ENCODE measurements at places on chromosomes 16 and 17.

DNA sequence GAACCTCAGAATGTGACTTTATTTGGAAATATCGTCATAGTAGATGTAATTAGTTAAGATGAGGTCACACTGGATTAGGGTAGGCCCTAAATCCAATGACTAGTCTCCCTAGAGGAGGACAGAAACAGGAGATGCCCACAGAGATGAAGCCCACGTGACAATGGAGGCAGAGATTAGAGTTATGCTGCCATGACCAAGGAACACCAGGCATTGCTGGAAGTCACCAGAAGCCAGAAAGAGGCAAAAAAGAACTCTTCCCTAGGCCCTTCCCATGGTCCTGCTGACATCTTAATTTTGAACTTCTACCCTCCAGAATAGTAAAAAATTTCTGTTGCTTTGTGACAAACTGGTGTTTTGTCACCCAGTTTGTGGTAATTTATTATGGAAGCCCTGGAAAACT lies 49.6 kb downstream of the IKZF3 start:
- no peak for DNase-seq

- DNase-seq = no peak
Observed at GRCh38 chr16:66115373-66115772, 251.1 kb upstream of the CDH5 start.

GRCh38 chr17:38900978-38901656 lies 24.3 kb upstream of the LASP1NB start:
- DNase-seq = no peak

GRCh38 chr16:57167538-57167937 lies 18.3 kb downstream of the PSME3IP1 start:
- no peak for DNase-seq

DNA sequence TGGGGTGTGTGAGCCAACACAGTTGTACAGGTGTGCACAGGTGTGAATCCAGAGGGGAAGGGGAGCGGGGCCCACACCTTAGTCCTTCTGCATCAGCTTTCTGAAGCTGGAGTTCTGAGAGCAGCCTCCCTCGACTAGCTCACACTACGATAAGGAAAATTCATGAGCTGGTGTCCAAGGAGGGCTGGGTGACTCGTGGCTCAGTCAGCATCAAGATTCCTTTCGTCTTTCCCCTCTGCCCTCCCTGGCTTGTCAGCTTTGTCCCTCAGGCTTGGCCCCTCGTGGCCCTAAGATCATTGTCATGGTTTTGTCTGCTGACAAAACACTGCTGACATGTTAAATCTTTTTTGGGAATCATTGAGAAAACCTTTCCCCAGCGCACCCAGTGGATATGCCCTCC lies 47.5 kb downstream of the OR1D5 start:
- DNase-seq = no peak

DNA sequence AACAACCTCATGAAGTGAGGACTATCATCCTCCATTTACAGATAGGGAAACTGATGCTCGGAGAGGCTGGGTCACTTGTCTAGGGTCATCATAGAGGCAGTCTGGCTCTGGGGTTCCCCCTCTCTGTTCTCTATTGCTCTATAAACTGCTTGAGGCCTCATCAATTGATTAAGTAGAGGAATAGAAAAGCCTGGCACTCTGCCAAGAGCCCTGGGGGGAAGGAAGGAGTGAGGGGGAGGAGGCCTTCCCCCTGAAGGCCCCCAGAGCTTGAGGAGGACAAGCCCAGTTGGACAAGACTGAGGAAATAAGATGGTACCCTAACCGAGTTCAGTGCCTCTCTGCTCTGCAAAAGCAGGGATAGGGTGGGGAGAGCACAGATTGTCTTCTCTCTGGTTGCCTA lies 21.0 kb downstream of the SDK2 start:
- no peak for DNase-seq

- DNase-seq = no peak
Observed at GRCh38 chr17:49086649-49087048, 45.9 kb upstream of the B4GALNT2 start.

GRCh38 chr17:19260958-19261357 lies 23.8 kb downstream of the EPN2 start:
- no peak for DNase-seq

GRCh38 chr16:68366062-68366461 lies 55.2 kb downstream of the PRMT7 start:
- no peak for DNase-seq

GRCh38 chr16:10805334-10805733 lies 13.3 kb downstream of the TVP23A start:
- DNase-seq = no peak

DNA sequence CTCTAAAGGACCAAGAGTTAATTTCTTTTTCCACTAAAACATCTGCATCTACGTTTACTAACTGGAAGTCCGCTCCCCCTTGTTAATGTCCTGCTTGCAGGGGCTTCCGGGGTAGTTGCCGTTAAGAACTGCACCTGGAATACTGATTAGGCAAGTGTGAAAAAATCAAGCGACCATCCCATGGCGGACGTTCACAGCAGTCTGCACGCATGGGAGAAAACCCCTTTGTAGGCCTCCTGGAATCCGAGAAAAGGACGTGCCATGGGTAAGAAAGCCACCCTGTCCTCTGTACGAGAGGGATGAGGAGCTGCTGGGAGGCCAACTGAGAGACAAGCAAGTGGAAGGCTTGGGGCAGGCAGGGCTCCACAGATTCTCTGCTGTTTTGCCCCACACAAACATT lies 14.9 kb downstream of the SNN start:
- DNase-seq = no peak

GRCh38 chr16:27231692-27232060 lies 28.4 kb downstream of the KDM8 start:
- DNase-seq = no peak

DNA sequence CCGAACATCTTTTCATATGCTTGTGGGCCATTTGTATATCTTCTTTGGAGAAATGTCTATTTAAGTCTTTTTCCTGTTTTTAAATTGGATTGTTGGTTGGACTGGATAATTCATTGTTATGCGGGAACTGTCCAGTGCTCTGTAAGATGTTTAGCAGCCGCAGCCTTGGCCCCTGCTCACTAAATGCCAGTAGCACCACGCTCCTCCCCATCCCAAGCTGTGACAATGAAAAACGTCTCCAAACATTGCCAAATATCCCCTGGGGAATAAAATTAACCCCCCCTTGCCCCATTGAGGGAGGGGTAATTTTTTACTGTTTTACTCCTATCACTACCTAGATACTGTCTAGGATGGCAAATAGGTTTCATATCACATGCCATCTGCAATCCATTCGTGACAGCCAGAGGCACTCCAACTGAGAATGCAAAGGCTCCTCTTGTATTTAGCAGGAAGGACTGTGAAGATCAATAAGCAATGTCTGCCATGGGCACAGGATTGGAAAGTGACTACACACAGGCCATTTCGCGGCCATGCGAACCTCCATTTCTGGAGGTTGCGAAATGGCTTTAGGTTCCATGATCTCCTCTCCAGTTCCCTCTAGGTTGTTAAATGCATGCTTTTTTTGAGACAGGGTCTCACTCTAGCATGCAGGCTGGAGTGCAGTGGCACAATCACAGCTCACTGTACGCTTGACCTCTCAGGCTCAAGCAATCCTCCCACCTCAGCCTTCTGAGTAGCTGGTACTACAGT lies 9.3 kb downstream of the PLXDC1 start:
- DNase-seq = no peak

DNA sequence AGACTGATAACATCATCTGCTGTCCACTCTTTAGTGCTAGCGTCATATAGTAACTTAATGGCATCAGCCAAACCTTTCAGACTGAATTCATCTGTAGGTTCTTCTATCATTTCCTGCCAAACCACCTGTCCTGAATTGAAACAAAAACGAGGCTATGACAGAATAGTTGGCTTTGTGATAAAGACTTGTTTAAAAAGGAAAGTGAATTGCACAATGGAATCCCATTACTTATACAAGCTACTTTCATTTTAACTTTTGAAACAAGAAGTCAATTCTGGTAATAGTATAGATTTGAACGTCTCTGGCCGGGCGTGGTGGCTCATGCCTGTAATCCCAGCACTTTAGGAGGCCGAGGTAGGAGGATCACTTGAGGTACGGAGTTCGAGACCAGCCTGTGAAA lies 18.2 kb downstream of the LASP1NB start:
- DNase-seq = no peak

- no peak for DNase-seq
Observed at GRCh38 chr16:1444730-1445517, 568 bp upstream of the CCDC154 start.

- DNase-seq = no peak
Observed at GRCh38 chr16:49504626-49505025, 131.0 kb downstream of the C16orf78 start.

DNA sequence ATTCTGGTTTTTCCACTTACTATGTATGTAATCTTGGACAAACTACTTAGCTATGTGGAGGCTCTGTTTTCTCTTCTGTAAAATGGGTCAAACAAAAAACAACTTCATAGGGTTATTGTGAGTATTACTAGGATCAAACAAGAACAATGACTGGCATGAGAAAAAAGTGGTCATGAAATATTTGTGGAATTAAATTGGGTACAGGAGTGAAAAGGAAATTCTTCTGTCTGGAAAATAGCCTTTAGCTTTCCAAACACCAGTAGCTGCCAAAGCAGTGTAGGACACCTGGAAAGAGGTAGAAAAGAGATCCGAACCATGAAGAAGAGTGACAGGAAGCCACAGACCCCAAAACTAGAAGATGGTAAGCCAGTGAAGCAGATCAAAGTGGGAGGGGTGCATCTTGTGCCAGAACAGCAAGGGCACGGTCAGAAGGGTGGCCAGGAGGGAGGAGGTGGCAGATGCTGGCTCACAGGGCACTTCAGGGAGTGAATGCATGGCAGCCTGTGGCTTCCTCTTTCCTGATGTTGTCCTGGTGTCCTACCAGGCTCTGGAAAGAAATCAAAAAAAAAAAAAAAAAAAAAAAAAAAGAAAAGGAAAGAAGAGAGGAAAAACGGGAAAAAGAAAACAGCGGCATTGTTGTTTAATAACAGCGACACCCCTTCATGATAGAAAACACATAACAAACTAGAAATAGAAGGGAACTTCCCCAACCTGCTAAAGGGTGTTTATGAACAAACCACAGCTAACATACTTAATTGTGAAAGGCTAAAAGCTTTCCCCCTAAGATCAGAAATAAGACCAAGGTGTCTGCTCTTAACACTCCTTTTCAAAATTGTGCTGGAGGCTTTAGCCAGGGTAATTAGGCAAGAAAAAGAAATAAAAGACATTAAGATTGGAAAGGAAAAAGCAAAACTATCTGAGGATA lies 67.9 kb downstream of the PCTP start:
- no peak for DNase-seq
